ENCODE measurements at places on chromosomes 5 and 9.

- DNase-seq, result no peak
Measured at GRCh38 chr5:75460942-75461610, 50.4 kb downstream of the CERT1 start.

- DNase-seq, result no peak
Measured at GRCh38 chr5:181084621-181085195, 44.6 kb downstream of the BTNL9 start.

DNA sequence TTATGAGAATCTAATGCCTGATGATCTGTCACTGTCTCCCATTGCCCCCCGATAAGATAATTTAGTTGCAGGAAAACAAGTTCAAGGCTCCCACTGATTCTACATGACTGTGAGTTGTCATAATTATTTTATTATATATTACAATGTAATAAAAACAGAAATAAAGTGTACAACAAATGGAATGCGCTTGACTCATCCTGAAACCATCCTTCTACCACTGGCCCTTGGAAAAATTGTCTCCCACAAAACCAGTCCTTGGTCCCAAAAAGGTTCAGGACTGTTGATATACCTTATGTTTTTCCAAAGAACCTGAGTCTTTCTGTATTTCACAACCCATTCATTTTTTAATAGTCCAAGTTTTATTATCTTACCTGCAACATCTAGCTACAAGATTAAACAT is 403.5 kb downstream of the TAF11L14 start:
- DNase-seq, result no peak

- DNase-seq, result peak; percentile 67
Measured at GRCh38 chr9:87620731-87621322, 105.1 kb upstream of the CTSL start.

- DNase-seq, result no peak
Measured at GRCh38 chr9:82252116-82252515, 263.5 kb downstream of the SPATA31D1 start.

- DNase-seq, result no peak
Measured at GRCh38 chr9:106174346-106174745, 480.0 kb downstream of the TMEM38B start.

DNA sequence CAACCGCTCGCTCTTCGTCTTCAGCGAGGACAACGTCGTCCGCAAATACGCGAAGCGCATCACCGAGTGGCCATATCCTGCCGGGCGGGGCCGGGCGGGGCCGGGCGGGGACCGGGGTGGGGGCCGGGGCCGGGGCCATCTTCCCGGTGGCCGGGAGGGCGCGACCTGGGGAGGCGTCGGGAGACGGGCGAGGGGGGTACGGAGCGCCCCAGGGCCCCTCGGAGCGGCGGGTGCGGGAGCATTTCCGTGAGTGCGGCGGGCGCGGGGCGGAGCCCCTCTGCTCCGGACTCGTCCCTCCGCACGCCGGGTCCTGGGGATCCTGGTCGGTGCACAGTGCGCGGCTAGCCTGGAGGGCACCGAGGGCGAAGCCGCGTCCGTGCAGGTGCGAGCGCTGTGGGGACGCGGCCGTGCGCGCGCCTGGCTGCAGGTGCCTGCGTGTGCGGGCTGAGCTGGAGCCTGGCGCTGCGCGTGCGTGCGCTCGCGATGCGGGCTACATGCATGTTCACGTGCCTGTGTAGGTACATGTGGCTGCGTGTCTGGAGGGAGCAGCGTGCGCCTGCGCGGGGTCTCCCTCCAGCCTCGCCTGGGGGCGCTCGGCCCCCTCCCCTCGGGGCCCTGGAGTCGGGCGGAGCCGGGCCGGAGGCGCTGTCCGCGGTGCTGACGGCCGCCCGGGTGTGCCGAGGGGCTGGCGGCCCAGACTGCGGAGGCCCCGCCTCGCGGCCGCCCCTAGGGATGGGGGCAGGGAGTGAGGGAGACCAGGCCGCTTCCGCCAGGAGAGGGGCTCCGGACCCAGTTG is 762 bp downstream of the CACNA1B start:
- peak; percentile 73 for DNase-seq

DNA sequence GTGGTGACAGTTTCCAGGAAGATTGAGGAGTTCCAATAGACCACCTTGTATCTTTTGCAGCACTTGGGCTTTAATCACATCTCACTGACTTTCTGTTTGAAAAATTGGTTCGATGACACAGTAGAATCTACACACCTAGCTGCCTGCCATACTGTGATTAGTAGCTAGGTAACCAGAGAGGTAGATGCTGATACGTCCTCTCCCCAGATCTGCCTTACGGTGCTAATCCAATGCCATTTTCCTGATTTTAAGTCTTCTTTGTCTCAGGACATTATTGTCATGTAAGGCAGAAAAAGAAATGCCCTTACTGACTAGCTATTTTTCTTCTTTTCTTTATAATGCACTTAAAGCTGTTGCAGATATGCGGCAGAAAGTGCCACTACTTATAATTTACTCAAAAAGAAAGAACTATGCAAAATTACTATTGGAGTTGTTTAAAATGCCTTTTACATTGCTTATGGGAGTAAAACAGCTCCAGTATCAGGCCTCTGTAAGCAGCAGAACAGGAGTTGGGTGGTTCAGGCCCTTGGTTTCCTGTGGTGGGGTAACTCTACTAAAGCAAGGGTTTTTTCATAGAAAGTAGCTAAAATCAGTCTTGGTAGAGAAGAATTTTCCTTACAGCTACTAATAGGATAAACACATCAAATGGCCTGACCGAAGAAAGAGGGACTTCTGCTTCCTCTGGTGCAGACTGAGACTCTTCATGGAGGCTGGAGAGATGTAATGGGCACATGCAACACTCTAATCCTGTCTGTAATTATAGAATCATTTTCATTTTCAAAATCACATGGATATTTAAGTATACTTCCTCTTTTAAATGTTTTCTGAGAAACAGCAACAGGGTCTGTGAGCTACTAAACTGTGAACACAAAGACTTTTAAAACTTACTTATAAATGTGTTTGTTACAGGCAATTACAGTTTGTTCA is 177.2 kb downstream of the MAPKAP1 start:
- no peak for DNase-seq

DNA sequence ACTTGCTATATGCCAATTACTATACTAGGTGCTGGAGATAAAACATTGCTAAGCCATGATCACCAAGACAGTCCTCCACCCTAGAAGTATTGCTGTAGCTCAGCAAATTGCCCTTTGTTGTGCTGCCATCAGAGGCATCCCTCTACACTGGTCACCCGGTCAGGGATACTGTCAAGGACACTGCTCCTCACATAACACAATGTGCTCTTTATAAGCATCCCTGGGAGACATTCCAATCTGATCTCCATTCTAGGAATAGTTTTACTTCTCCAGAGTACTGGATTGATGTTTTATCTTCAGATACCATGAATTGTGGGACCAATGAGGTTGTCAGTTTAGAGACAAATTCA is 10.4 kb upstream of the DNAJA1 start:
- DNase-seq, result no peak

GRCh38 chr9:133774799-133775198 is 36.6 kb upstream of the SARDH start:
- DNase-seq, result no peak

DNA sequence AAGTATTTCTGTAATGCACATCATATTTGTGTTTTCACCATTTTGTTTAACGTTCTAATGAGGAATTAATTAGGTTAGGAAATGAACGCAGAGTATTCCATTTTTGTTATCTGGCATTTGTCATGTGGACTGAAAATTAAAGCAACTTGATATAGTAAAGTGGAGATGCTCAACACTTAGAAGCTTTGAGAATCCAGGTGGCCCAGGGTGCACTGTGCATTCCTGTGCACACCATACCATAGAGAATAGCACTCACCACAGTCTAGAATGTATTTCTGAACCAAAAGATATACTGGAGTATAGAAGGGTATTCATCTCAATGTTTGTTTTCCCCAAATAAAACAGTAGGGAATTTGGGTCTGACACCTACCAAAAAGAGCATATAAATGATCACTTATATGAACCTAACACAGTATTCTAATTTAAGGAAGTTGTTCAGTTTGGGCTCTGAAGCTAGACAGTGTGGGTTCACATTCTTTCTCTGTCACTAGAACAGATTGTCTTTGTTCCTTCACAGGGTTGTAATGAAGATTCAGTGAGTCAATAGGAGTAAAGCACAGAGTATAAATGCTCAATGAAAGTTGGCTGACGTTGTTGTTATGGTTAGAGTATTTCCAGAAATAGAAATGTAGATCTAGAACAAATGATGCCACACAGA is 125.6 kb upstream of the DMRT1 start:
- DNase-seq, result no peak

GRCh38 chr5:58275516-58275915 is 184.4 kb downstream of the PLK2 start:
- DNase-seq, result no peak

DNA sequence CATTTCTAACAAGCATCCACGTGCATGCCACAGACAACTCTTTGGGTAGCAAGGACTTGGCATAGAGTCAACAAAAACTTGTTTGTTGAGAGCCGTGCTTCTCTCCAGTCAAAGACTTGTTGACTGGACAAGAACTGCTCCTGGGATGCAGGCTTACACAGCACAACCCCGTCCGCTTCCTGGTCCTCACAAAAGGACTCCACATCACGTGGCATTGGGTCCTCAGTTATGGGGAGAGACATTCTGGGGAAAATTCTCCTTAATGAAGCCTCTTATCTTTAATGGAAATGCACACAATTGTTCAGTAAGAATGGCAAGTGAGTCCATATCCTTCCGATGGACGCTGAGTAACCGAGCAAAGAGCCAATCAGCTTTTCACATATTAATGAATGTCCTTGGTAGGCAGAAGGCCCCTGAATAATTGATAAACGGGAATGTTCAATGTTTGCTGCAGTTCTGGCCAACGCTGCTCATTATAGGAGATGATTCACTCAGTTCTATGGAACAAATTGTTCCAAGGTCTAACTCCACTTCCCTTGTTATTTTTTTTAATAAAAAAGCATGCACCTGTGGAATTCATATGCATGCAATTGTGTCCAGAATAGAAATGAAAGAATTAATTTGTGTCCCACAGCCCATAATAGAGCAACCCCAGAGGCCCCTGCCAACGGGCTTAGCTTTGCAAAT is 97.0 kb upstream of the ZNF366 start:
- no peak for DNase-seq

- no peak for DNase-seq
Measured at GRCh38 chr9:92610470-92611420, 59.2 kb downstream of the IPPK start.

- no peak for DNase-seq
Measured at GRCh38 chr5:11650936-11651335, 253.3 kb downstream of the CTNND2 start.

- no peak for DNase-seq
Measured at GRCh38 chr5:32258424-32258823, 54.3 kb downstream of the MTMR12 start.

DNA sequence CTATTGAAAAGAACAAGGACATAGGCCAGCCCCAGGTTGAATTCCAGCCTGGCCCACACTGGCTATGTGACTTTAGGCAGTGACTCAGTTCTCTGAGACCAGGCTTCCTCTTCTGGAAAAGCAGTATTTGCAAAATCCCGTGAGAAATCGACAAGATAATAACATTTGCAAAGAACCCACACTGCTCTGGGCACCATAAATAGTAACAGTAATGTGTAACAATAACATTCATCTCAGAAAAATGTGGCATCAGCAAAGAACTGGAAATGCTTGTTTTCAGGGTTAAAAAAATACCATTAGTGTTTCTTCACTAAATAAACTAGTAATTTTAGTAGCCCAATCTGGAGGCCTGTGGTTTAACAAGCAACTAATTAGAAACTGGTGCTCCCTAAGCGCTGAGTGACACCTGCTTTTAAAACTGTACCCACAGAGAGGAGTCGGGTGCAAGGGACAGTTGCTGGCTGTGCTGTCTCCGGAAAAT is 148.4 kb downstream of the TTLL11 start:
- no peak for DNase-seq

DNA sequence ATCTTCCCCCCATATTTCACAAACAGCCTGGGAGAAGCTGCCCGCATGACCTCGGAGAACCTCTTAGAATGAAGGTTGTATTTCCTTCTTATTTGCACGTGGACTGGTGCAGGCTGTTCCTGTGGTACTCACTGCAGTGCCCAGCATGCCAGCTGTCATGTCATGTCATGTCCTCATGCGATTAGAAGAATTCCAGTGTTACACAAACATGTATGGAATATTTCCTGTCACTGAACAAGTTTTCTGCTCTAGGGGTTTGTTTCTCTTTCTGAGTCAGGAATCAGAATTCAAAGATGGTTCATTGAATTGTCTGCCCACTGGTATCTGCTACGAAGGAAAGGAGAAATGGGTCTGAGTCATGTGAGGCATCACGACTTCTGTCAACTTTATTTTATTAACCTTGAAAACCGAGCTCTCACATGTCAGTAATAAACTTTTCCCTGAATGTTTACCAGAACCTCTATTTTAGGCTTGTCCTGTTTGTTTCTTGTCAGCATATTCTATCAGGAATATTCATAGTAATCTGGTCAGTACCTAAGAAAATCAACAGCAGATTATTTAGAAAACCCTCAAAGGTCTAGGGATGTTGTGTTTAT is 415.6 kb downstream of the GADD45G start:
- DNase-seq, result no peak

GRCh38 chr5:39073767-39074016 is 507 bp downstream of the RICTOR start:
- no peak for DNase-seq

DNA sequence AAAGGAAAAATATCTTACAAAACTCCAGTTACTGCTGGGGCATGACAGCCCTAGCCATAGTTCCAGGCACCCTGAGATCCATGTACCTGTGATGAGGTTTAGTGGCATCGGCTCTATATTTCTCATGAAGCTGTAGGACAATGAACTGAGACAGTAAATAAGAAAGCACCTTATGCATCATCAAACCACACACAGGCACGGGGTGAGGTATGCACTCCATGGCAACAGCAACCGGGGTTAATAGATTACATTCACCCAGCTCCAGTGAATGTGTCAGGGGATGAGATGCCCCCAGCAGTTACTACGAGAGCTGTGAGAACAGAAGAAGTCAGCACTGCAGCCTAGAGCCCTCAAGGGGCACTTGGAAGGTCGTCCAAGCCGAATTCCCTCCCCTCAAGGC is 162.0 kb upstream of the S1PR3 start:
- DNase-seq, result no peak

DNA sequence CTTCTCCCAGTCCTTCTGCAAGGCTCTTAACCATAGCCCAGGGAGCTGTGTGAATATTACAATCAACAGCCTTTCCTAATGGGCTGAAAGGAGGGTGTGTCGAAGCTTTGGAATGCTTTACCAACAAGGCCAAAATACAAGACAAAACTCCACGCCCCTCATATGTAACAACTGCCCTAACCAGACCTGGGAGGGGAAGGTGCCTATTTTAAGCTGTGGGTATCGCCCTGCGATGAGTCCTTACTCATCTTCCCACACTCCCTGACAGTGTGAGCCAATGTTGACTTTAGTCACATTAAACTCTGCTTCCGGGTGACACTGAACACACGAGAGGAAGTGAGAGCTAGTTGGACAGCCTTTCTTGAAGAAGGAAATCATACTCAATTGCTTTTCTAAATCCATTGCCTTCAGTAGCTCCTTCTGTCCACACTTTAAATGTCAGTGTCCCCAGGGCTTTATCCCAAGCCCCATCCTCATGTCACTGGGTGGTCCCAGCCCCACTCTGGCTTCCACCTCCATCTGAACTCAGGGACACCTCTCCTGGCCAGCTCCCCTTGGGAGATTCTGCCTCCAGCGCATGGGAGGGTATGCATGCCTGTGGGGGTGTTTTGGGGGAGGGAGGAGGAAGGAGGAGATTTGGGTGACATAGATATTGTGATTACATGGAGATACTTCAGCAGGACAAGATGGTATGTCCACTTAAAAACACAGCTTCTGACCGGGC is 6.5 kb upstream of the TBC1D9B start:
- DNase-seq, result no peak

- no peak for DNase-seq
Measured at GRCh38 chr5:176438959-176439757, 9.0 kb upstream of the FAF2 start.

- no peak for DNase-seq
Measured at GRCh38 chr5:177426566-177427210, at the start of gene GRK6. Gene GRK6, plus strand, starts transcription at chr5:177426676. Its CDS starts 170 bp downstream, at chr5:177426846.
